ENCODE measurements at places on chromosomes 11 and 22. TPM values are rescaled to one million over a fixed set of nuclear protein-coding genes. Genes with fewer than 3 reads are reported as not detected.

Gene TSKU
- total RNA-seq: 8.0 TPM

Gene PIK3IP1
- 14.2 TPM for total RNA-seq

Gene ST14
- not detected for total RNA-seq

Gene ISX
- not detected for total RNA-seq

Gene PTPRCAP
- total RNA-seq: 83.4 TPM

Gene CASP4
- 48.8 TPM for total RNA-seq

Gene KDM4E
- not detected for total RNA-seq

Gene OR52I1
- not detected for total RNA-seq

Gene KCNQ1
- 10.9 TPM for total RNA-seq

Gene RNF214
- total RNA-seq: 24.6 TPM

All from activated CD4-positive, alpha-beta T cell treated with anti-CD3 and anti-CD28 coated beads for 36 hours (primary cell).